ENCODE measurements at places on chromosomes 16 and 17.

DNA sequence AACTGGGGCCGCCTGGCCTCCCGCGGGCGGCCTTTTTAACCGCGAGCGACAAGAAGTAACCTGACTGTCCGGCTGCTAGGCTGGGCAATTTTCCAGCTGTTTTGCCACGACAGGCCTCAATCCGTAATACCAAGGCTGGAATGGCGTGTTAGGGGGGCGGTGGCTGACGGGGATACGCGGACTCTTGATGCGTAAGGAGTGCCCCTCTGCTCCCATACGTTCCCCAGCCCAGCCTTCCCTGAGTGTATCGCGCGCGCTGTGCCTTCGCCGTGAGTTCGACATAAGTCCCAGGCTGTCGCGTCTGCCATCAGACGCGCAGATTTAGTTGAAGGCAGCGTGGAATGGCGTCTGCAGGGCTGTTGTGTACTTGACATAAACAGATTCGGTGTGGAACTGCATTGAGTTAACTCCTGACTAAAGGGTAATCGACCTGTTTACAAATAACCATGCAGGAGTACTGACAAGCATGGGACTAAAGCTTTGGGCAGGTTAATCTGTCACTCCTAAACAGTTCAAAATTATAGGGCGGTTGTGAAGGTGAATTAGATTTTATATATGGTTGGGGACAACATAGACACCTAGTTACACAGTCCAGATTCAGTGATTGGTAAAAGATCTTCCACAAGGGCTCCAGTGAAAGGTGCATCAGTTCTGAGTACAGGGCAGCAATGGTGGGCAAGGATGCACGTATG lies 16.6 kb upstream of the ERN1 start:
- DNase-seq = peak; percentile 69

GRCh38 chr17:65022751-65023700 lies 33.5 kb downstream of the GNA13 start:
- peak; percentile 46 for DNase-seq

GRCh38 chr17:68777243-68777855 lies 176.2 kb upstream of the FAM20A start:
- DNase-seq = peak; percentile 76

GRCh38 chr17:59652119-59652518 lies 32.4 kb downstream of the CLTC start:
- no peak for DNase-seq

DNA sequence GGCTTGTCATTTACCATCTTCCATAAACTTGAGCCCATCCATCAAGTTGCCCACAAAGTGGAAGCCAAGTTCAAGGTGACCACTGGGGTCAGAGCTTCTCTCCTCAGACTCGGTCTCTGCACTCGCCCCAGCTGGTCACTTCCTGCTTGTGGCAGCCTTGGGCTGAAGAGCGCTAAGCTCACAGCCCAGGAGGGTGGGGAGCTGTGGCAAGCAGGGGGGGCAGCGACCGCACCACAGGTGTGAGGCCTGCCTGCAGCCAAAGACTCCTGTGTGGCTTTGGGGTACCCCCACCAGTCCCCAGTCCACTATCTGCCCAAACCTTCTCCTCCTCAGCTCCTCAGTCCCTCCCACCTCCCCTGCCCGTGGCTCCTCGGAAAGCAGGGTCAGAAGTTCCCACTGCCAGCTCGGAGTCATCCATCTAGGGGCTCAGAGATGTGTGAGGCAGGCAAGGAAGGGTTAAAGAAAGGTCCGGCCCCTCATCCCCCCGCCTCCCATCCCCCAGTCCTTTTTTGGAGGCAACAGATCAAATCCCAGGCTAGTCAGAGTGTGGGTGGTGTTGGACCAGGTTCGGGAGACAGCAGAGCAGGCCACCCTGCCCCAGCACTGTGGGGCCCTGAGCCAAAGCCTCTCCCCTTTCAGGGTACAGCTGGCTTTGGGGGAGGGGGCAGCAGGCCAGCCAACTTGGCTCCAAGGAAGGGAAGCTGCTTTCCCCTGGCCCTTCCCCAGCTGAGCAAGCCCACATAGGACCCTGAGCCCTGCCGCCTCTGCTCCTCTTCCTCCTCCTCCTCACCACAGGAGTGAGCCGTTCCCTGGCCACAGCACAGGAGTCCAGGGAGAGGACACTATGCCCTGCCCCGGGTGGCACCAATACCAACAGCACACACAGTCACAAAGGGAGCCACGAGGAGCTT lies 3.2 kb downstream of the CSF3 start:
- no peak for DNase-seq

GRCh38 chr17:78127888-78128550 lies 536 bp downstream of the TMC6 start:
- peak; percentile 44 for DNase-seq

DNA sequence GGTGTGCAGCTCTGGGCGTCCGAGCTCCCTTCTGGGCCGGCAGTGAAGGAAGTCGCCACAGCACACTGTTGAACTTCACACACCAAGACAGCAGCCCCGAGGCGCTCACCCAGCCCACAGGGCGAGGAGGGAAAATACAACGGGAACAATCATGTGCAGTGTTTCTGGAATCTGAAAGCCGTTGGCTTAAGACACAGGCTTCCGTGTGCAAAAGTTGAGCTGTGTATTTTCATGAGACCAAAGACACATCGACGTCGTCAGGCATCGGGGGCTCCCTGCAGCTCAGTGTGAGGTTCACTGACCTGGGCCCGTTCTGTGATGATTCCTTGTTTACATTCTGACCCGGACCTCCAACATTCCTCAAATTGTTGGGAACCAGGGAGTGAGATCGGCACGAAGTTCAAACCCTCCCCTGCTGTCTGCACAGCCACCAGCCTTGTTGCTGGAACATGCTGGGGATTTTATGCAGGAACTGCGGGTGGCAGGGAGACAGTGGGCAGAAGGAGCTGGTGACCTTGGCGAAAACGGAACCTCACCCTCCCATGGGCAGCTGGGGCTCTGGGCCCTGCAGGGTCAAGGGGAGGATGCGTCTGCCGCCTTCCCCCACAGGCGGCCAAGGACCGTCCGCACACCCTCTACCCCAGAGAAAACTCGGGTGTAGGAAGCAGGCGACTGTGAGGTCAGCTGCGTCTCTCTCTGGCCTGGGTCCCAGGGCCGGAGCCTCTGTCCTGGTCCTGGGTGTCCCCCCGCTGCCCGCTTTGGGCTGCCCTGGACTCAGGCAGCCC lies 72.2 kb downstream of the METRNL start:
- no peak for DNase-seq

- DNase-seq = no peak
These were observed 19.4 kb upstream of the SUPT4H1 start for GRCh38 chr17:58371300-58371950.

- DNase-seq = no peak
These were observed 36.0 kb downstream of the ZFP90 start for GRCh38 chr16:68575082-68575481.

- no peak for DNase-seq
These were observed 26.3 kb upstream of the GAS7 start for GRCh38 chr17:10224582-10225195.

DNA sequence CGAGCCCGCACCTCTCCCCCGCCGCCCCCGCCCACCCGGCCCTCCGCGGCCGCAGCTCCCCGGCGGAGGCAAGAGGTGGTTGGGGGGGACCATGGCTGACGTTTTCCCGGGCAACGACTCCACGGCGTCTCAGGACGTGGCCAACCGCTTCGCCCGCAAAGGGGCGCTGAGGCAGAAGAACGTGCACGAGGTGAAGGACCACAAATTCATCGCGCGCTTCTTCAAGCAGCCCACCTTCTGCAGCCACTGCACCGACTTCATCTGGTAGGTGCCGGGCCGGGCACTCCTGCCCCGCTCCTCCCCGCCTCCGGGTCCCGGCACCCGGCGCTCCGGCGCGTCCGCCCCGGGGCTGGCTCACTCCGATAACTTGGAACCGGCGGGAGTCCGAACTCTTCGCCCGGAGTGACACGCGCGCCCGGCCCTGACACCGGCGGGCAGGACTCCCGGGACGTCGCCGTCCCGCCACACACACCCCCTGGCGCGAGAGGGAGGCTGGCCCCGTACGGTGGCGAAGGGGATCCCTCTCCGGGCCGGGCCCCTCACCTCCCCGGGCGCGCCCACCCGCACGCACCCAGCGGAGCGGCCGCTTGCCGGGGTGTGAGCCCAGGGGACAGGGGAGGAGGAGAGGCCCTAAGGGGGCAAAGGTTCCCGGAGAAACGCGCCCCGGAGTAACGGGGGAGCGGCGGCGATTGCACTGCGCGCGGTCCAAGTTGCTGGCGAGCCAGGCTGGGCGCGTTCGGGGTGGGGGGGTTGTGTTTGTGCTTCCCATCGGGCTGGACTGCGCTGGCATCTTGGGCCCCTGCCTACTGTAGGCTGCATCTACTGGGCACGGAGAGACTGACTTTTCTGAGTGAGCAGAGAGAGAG lies 581 bp downstream of the PRKCA start:
- DNase-seq = peak; percentile 58

GRCh38 chr17:51803161-51803560 lies 355.4 kb downstream of the CA10 start:
- DNase-seq = no peak

- DNase-seq = no peak
These were observed 164.4 kb downstream of the C16orf78 start for GRCh38 chr16:49537924-49538459.

- DNase-seq = no peak
These were observed 4.0 kb downstream of the ZDHHC1 start for GRCh38 chr16:67412294-67412693.

GRCh38 chr16:58411336-58411735 lies 19.1 kb downstream of the GINS3 start:
- DNase-seq = no peak

- no peak for DNase-seq
These were observed 5.0 kb upstream of the ALDH3A1 start for GRCh38 chr17:19753051-19753509.

GRCh38 chr17:46943501-46944393 lies 20.8 kb downstream of the GOSR2 start:
- DNase-seq = no peak

GRCh38 chr16:86217891-86218270 lies 292.4 kb upstream of the FOXF1 start:
- DNase-seq = no peak

- DNase-seq = no peak
These were observed 6.9 kb upstream of the CD300LD start for GRCh38 chr17:74599023-74599399.

DNA sequence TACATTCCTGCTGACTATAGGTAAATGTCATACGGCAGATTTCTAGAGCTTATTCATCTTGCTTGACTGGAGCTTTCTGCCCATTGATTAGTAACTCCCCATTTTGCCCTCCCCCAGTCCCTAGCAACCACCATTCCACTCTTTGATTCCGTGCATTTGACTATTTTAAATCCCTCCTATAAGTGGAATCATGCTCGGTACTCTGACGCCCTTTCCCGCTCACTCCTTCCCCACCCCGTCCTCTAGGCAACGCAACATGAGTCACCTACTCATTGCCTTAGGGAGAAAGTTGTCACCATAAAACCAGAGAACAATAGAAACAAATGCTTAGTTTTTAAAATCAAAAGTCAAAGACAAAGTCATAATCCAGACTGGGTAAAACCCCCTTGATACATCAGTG lies 45.5 kb upstream of the RBBP6 start:
- no peak for DNase-seq

GRCh38 chr17:79066963-79067362 lies 7.7 kb upstream of the ENGASE start:
- no peak for DNase-seq

GRCh38 chr16:63038397-63039106 lies 1002.3 kb upstream of the CDH8 start:
- no peak for DNase-seq

- DNase-seq = no peak
These were observed 666.2 kb downstream of the TOX3 start for GRCh38 chr16:51880776-51881175.

DNA sequence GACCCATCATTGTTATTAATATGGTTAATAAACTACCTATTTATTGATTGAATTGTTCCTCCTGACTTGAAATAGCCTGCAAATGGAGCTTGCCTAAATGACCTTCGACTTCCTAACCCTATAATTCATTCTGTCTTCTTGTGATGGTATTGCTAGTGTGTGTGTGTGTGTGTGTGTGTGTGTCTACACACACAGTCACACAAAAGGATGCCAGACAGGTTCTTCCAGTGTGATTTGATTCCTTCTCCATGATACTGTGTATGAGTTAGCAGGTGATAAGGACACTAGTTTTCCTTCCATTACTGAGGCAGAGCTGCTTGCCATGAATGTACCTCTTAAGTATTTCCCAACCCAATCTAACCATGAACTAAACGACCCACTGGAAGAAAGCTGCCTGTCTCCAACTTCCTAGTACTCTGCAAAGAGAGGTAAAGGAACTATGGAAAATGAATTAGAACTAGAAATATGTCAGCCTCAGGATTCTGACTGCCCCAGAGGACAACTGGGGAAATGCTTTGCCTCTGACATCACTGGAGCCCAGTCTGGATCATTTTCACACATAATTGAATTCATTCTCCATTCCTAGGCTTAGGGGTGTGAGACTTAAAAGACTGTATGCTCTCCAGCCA lies 3.5 kb upstream of the CDC6 start:
- no peak for DNase-seq

DNA sequence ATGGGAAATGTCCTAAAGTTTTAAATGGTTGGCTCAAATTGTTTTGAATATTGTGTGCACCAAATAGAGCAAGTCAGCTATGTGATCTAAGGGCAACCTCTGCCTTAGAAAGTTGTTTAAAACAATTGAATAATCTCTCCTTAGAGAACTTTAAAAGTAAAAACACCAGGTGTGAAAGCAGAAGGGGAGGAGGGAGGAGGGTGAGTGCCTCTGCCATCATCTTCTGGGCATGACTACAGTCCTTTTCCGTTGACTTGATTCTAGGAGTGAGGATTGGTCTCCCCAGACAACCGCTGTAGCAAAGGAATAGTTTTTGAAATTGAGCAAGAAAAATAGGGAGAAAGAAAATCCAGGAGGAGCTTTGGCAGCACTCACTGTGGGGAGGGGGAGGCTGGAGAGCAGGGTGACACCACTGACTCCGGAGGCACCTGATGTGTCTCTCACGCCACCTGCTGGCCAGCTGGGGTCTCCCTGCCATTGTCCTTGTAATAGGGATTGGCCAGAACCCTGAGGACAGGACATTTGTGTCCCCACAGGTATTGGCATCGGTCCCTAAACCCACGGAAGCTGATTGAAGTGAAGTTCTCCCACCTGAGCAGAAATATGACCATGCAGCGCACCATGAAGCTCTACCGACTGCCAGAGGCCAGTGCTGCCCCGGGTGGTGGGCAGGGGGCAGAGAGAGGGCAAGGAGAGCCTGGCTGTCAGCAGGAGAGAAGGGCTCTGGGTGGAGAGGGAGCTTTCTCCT lies 33.3 kb downstream of the PLCD3 start:
- peak; percentile 86 for DNase-seq

DNA sequence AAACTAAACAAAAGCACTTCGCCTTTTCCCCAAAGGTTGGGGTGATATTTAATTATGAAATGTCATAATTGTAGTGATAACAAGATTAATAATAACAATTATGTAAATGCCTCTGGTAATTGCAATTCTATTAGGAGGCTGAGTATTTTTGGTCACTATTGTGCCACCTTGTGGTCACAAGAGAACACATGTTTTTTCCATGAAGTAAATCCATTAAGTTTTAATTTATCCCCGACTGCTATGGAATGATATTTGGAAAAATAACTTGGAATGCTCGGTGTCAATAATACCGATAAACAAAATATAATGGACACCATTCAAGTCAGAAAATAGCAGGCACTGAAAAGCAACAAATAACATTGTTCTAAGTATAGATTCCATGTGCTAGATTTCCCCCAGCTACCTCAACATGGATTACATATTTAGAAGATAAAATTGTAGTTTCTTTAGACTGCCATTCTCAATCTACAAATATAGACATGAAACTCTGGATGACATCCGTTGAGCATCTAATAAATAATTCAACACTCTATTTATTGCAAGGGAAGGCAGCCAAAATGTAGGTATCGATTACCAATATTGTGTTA lies 25.0 kb upstream of the KCNJ2 start:
- DNase-seq = peak; percentile 35

- DNase-seq = no peak
These were observed 8.7 kb downstream of the ZNF276 start for GRCh38 chr16:89729863-89730593.

Measured in NAMALWA (cell line).